ENCODE measurements at places on chromosomes 11 and 22. TPM values are rescaled to one million over a fixed set of nuclear protein-coding genes. Genes with fewer than 3 reads are reported as not detected.

OR10A2 gene
- not detected for total RNA-seq

DNA sequence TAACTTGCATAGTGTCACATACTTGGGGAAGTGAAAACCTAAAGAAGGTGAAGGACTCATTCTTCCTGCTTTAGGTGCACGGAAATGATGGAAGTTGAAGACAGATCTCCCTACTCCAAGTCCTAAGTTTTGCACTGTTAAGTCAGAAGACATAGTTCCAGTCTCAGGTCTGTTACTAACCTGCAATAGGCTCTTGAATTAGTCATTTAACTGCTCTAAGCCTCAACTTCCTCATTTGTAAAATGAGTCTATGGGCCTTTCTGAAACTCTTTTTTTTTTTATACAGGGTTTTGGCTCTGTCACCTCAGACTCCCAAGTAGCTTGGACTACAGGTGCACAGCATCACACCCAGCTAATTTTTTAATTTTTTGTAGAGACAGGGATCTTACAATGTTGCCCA is 30.8 kb upstream of the POU2AF1 start:
- DNase-seq: no peak

- no peak for DNase-seq
These were observed 106.9 kb upstream of the SORL1-AS1 start for GRCh38 chr11:121559606-121560200.

GRCh38 chr11:119849872-119850271 is 120.9 kb upstream of the NECTIN1 start:
- DNase-seq: no peak

- DNase-seq: no peak
These were observed 4.8 kb downstream of the ROBO4 start for GRCh38 chr11:124892750-124893454.

GRCh38 chr11:12206529-12206928 is 96.1 kb downstream of the MICAL2 start:
- DNase-seq: no peak

GRCh38 chr22:32066820-32067219 is 23.8 kb downstream of the SLC5A1 start:
- no peak for DNase-seq
